Stimulated activated CD4-positive, alpha-beta T cell treated with anti-CD3 and anti-CD28 coated beads, Interleukin-1b, Interleukin-23, amount 100 ng/mL, for 4 hours (primary cell): ENCODE measurements at places on chromosomes 3 and 15.

DNA sequence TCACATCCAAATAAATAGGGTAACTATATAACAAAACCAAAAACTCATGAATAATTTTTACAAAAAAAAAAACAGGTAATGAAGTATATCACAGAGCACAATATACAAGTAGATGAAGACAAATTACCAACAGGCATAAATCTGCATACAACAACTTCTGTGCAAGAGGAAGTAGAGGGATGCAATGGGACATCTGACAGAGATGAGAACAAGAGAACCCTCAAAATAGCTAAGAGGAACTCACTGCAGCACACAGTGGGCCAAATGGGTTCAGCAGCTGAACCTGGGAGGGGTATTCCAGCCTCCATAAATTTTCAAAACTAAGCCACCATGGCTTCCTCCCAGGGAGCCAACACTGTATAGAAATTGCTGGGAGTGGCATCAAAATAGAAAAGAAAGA lies 9.6 kb upstream of the BTLA start:
- no peak for DNase-seq

- no peak for DNase-seq
Measured at GRCh38 chr3:191366675-191367074, 36.3 kb upstream of the UTS2B start.

- no peak for DNase-seq
Measured at GRCh38 chr3:146912241-146913015, 307.3 kb upstream of the PLSCR5 start.

DNA sequence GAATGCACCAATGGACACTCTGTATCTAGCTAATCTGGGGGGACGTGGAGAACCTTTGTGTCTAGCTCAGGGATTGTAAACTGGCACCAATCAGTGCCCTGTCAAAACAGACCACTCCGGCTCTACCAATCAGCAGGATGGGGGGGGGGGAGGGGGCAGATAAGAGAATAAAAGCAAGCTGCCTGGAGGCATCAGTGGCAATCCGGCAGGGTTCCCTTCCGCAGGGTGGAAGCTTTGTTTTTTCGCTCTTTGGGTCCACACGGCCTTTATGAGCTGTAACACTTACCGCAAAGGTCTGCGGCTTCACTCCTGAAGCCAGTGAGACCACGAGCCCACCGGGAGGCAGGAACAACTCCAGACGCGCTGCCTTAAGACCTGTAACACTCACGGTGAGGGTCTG lies 827.1 kb downstream of the PLOD2 start:
- no peak for DNase-seq

DNA sequence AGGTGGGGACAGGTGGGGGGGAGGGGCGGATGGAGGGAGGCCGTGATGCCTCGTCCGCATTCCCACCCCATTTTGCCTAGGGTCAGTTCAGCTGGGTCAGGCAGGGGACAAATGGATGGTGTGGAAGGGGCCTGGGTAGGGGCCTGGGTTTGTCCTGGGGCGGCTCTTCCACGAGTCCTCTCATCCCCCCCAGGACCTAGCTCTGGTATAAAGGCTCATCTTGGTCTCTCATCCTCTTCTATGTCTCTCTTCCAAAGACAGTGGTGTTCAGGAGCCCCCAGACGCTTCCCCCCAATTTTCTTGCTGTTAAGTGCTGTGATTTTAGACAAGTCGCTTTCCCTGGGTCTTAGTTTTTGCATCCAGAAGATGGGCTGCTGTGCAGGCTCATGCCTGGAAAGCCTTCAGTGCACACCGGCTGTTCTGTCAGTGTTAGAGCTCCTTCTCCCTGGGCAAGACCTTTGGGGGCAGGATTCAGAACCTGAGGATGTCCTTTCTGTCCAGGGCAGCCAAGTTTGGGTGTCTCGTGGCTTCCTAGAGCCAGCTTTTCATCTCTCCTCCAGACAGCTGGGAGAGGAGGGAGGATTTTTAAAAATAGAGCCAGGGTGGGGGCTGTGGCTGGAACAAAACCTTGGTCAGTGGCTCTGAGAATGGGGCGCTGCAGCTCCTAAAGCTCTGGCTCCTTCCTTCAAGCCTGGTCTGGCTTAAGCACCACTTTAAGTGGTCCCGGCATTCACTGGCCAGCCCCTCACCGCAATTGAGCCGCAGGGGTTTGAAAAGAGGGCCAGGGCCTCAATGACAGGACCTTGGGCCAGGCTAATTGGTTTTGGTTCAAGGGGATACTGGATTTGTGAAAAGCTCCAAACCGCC lies 37.7 kb upstream of the POLG start:
- no peak for DNase-seq

DNA sequence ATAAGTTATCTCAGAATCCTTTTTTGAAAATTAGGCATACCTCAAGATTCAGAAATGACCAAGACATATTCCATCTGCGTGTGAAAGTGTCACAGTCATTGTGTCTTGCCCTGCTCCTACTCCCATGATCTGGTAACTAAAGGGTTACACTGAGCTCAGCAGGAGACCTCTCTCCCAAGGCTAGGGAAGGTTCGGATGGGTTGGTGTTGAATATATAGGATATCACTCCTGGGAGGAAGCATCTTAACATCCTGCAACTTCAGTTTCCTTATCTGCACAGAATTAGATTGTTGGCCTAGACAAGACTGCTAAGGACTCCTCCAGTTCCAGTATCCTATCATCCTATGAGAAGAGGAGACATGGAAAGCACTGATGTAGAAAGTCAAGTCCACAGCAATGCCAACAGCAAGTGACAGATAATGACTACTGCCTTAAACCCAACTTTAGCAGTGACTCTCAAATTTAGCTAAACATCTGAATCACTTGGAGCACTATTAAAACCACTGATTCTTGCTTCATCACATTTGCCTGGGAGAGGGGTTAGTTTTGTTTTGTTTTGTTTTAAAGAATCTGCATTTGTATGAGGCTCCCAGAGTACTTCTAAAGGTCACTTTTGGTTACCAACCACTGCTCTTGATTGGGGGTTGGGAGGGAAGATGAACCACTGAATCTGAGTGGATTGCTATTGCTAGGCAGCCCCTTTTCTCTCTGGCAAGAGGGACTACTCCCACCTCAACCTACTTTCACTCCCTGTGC lies 9.7 kb downstream of the ADAMTS9 start:
- no peak for DNase-seq
